Ovary (tissue), 10 donors: ENCODE measurements at places on chromosomes 2 and 18.

GRCh38 chr2:227192491-227192890 is 28.1 kb downstream of the COL4A3 start:
- DNase-seq, result no peak

DNA sequence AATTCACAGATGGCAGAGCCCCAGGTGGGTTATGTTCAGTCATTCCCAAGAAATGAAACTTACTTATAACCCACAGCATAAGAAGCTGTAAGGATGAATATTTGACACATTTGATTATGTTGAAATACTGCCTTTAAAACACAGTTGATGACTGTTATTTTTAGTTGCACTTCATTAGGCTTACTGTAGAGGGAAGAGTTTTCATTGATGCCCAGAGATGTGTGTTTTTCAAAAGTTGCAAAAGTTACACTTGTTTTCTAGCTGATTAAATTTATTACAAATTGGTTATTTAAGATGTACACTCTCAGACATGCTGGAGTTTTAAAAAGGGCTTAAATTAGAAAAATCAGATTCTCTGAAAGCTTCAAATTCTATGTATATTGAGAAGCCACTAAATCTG is 506.1 kb downstream of the PARD3B start:
- no peak for DNase-seq

DNA sequence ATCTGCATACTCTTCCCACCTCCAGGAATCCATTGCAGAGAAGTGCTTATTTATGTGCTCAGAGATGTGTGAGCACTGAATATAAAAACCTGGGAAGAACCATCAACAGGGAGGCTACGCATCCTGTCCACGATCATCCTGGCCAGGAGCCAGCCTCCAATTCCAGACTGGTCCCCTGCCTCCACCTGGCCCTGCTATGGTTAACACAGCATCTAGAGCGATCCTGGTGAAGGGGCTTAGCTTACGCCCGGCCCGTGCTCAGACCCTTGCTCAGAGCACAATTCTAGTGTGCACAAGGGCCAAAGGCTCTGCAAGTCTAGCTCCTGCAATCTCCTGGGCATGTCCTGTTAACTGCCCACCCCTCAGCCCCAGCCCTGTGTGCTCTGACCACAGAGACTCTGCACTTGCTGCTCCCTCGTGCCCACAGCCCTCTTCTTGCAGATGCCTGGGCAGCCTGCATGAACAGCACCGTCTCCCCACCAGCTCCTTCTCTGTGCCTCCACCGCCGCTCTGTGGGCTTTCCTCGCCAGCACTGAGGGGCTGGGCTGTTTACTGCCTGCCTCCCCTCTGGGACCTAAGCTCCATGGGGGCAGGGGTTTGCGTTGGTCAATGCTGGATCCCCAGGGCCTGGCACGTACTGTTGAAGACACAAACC is 6.5 kb downstream of the PER2 start:
- no peak for DNase-seq

- DNase-seq, result no peak
Measured at GRCh38 chr18:26312199-26312598, 86.0 kb downstream of the TAF4B start.

- DNase-seq, result no peak
Measured at GRCh38 chr2:124437811-124438210, 412.7 kb downstream of the CNTNAP5 start.

- no peak for DNase-seq
Measured at GRCh38 chr2:174663550-174663949, 65.9 kb upstream of the WIPF1 start.

DNA sequence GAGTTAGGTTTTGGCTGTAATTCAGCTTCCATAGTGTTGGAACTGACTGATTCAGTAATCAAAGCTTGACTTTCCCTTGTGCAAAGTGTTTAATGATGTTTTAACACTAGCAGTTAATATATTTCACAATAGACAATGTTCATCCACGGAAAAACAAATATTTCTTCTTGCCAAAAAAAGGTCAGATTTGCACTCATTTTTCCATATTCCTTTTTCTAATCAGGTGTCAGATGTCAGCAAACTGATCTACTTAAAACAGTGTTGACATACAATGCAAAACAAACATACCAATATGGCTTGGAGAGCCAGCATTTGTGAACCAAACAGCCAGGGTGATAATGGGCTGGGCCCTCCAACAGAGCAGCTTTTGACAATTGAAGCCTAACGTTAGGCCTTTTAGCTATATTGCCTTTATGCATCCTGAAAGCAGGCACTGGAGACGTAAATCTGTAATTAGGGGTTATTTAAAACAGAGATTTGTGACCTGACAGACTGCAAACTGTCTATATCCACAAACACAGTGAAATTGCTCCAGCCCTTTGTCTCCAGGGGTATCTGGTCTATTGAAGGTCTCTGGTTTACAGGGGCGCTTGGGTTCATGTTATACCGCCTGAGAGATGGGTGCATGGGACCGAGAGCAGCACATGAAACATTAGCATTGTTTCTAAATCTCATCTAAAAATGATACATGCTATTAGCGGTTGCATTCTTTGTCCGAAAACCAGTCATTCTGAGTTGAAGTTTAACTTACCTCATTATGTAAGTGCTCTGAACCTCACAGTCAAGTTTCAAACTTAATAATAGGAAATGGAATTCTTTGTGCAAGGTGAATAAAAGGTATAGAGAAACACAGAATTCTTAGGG is 7.1 kb upstream of the CDCA7 start:
- DNase-seq, result no peak

- DNase-seq, result no peak
Measured at GRCh38 chr18:45517181-45517741, 98.0 kb upstream of the SLC14A2 start.

DNA sequence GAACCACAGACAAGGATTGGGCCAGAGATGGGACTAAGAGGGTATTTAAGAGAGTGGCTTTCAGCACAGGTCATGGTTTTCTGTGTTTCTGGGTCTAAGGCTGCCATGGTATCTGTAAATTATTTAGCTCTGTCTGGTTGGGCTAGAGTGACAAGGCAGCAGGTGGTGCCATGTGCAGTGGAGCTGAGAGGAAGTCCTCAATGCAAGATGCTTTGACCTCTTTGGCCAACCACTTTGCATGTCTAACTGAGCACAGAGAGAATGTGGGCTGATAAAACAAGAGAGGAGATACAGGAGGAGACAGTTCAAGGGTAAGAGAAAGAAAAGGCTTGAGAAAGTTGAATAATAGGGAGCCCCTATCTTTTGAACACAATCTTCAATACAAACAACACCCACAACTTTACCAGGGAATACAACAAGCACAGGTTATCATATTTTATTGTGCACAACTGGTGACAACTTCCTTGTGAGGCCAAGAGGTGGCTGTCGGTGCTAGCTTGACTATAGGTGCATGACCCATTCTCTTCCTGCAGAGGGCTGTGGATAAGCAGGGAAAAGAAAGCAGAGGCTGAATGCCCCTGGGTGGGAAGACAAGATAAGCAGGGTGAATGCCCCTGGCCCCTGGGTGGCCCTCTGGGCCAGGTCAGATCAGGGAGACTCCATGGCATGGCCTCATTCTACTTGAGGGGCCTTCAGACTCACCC is 12.3 kb downstream of the FLACC1 start:
- no peak for DNase-seq

- DNase-seq, result no peak
Measured at GRCh38 chr2:140465301-140465700, 1665.5 kb downstream of the LRP1B start.

DNA sequence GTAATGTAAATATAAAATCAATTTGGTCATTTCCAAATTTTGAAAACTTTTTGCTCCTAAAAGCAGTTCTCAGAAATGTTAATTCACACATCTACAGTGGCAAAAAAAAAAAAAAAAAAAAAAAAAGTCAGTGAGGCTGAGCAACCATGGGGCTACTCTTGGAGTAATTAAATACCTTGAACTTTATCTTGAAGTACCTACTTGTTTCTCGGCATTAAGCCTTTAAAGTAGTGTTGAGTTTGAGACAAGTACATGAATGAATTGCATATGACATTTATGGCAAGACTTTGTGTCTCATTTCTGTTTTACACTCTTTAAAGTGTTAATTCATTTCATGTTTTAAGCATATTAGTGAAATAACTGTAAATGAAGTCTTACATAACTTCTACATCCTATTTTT is 613.3 kb downstream of the XIRP2 start:
- no peak for DNase-seq

- DNase-seq, result no peak
Measured at GRCh38 chr2:96336104-96336775, 674 bp downstream of the NCAPH start.

DNA sequence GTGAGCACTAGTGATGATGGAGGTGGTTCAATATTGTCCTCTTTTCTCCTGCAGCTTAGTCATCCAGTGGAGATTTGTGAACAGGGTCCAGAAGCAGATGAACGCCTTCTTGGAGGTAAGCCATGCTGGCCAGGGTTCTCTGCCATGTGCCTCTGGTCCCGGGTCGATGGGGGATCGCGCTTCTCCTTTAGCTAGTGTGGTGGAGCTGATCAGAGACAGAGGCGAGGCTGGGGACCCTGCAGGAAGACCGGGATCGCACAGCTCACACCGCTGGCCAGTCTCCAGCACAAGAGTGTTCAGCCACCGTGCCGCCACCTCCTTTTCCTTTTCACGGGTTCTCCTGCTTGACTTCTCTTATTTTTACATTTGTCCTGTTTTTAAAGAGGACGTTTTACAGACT is 243.4 kb downstream of the ALPK2 start:
- DNase-seq, result no peak

DNA sequence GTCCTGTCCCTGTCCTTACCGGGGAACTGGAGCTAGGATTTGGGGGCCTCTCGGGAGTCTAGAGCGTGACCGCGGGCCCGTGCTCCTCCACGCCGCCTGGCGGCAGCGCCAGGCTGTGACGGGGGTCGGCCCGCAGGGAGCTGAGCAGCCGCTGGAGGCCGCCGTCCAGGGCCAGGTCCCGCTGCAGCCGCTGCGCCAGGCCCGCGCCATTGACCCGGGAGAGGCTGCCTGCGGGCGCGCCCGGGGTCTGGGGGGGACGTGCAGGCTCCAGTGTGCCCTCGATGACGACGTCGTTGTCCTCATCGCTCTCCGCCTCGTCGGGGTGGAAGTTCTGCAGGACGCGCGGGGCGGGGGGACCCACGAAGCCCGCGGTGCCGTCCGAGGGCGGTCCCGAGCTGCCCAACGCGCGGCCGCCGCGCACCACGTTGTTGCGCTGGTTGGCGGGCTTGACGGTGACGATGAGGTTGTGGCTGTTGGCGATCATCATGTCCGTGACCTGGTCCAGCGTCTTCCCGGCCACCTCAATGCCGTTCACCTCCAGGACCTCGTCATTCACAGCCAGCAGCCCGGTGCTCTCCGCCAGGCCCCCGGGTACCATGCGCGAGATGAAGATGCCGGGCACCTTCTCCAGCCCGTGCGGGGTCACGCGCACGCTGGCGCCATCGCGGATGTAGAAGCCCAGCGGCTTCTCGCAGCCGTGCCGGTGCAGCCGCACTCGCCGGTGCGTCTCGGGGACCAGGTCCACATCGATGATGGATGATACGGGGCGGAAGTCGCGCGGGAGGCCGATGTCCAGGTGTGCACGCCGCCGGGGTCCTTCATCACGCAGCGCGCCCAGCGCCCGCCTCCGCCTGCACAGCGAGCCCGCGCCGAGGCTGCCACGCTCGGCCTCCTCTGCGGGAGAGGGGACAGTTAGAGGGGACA is 50.9 kb downstream of the ADNP2 start:
- peak; percentile 36 for DNase-seq

- no peak for DNase-seq
Measured at GRCh38 chr18:13436576-13436975, 218.0 kb downstream of the LDLRAD4 start.

DNA sequence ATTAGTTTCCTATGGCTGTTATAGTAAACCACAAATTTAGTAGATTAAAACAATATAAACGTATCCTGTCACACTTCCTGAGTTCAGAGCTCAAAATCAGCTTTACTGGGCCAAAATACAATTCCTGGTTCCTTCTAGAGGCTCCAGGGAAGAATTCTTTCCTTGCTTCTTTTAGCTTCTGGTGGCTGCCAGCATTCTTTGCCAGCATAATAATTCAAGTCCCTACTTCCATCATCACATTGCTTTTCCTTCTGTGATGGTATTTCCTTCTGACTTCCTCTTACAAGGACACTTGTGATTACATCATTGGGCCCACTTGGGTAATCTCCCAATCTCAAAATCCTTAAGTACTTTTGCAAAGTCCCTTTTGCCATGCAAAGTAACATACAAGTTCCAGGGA is 40.6 kb downstream of the MOB4 start:
- no peak for DNase-seq

DNA sequence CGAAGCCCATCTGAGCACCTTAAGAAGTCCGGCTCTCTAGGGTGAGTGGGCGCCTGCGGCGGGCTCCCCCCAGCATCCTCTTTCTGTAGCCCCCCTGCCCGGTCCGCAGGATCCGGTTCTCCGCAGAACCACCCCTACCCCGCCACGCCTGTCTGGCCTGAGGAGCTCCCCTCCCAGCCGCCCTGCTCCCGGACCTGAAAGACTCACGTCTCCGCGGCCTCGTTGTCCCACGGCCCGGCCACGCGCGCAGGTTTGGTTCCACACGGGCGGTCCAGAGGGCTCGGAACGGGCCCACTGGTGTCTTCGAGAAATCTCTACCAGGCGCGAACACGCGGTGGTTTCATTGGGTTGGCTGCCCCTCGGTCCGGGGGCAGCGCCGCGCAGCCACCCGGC is 237 bp downstream of the SLC39A6 start:
- no peak for DNase-seq

DNA sequence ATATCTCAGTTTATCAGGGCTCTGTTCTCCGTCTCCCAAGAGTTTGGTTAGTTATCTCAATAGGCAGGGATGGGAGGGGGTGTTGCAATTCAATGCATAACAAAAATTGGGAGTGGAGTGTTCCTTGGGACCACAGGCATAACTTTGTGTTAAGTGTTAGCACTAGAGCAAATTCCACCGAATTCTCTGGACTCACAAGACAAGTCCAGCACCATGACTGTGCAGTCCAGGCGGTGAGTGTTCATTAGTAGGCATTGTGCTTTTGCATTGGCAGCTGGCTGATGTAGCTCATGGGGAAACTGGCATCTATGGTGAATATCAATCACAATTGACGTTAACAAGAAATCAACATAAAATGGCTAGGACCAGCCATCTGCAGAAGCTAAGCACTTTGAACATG is 79.0 kb upstream of the CABLES1 start:
- DNase-seq, result no peak

DNA sequence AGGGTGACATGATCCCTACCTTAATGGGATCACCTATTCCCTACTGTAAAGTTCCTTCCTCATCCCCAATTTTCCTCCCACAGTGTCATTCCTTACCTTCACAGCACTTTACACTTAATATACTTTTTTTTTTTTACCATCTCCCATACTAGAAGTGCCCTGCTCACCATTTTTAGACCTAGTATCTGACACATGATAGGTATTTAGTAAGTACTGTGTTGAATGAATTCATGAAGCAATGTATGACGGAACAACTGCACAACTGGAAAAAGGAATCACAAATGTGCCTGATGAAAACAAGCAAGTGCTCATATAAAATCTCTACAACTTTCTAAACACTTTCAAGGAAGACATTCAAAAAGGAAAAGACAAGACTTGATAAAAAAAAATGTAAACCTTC is 77.0 kb upstream of the ST8SIA5 start:
- no peak for DNase-seq

DNA sequence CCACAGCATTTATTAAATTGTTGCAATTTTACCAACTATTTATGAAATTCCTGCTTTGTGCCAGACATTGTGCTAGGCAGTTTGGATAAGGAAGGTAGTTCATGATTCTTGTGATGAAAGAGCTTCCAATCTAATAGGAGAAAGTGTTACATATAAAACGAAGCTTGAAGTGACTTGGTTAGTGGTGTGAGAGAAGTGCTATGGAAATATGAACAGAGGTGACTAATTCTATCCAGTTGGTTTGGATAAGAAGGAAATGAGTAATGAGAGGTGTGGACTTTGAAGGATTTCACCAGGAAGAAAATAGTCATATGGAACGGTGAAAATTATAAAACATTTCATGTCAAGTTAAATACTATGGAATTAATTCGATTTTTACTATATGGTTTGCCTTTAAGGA is 48.6 kb downstream of the EML6 start:
- no peak for DNase-seq
